K562 (cell line): ENCODE measurements at places on chromosomes 1 and 21. TPM values are rescaled to one million over a fixed set of nuclear protein-coding genes. Genes with fewer than 3 reads are reported as not detected.
A peak's percentile ranks its signal among the peaks of the same experiment; 100 is the strongest.

Gene GMEB1
- 15.1 and 17.4 TPM in 2 replicates for total RNA-seq

DNA sequence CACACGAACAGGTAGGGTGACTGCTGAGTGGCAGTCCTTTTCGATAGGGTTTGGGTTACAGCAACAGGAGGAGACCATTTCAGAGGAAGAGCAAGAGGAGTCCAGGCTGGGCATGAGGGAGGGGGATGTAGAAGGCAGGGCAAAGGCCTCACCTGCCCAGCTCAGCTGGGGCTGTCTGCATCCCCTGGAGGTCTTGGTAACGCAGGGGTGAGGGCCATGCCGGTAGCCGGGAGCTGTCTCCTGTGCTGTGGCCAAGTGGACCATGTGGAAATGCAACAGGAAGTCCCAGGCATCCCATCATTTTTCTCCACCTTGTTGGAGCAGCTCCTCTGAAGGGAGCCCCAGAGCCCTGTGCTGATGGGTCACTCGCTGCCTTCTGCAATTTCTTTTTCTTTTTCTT, 105.4 kb upstream of the C1orf174 start:
- no peak for DNase-seq

GRCh38 chr1:43388613-43389012, 987 bp downstream of the MED8 start:
- DNase-seq = no peak

DNA sequence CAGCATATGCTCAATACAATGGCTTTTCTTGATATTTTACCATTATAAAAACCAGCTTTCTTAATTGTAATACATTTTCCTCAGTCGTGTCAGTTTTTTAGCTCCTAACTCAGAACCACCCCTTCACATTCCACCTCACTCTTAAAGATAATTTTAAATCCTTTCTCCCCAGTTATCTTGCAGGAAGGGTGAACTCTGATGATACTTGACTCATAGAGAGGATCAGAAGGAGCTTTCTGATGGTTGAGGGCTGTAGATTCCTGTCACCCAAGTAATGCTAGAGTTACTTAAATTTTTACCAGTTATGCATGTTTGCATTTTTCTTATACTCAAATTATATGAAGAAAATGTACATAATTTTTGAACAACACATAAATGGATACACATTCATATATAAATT, 233.7 kb downstream of the NCAM2 start:
- DNase-seq = no peak

Gene C21orf58
- 29.1 and 30.5 TPM in 2 replicates for total RNA-seq

DNA sequence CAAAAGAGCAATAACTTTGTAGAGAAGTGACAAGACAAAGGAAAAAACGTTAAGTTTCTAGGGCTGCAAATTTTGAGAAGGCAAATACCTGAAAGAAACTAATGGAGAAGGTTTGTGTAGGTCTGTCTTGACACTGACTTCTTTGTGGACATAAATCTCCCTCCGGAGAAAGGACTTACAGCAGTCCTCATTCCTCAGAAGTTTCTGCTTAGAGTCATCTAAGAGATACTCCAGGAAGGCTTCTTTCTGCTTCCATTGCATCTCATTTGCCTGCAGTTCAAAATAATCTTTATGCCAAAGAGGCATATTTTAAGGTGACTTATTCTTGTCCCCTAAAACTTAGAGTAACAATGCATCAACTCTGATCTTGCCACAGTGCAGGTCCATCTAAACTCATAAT, 4.4 kb upstream of the C4BPB start:
- DNase-seq = no peak

GRCh38 chr1:93818570-93818959, 60.4 kb downstream of the DNTTIP2 start:
- no peak for DNase-seq

Gene PRAMEF12
- not detected in 2 replicates for total RNA-seq

DNA sequence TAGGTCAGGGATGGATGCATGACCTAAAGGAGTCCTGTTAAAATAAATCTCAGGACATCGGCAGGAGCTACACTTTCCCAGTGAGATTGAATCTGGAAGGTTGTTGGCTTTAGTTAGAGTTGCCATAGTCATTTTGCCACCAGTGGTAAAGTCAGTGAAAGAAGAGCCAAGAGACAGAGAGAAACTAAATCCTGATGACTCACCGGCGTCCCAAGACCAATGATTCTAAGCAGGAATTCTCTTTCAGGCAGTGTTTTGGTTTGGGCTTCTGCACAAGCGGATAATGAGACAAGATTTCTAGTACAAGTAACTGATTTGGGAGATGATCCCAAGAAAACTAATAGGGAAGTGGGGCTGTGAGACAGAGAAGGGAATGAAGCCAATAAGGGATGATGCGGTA, 88.8 kb upstream of the ETS2 start:
- no peak for DNase-seq

DNA sequence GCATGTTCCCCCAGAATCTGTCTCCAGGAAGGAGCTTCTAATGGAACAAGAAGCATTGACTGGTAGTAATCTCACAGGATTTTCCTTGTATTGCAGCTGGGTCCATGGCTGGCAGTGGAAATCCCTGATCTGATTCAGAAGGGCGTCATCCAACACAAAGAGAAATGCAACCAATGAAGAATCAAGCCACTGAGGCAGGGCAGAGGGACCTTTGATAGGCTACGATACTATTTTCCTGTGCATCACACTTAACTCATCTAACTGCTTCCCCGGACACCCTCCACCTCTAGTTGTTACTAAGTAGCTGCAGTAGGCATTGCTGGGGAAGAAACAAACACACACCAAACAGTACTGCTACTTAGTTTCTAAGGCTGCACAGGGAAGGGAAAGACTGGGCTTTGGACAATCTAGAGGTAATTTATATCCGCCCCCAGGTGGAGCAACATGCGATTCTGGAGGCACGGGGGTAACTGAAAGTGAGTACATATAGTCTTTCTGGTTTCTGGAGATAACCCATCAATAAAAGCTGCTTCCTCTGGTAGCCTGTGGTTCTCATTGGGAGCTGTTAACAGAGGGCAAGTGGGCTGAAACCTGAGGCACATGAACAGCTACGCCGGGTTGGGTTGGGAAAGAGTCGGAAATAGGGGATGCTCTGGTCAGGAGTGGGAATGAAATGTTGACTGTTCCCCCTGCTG, 837 bp upstream of the USP21 start:
- DNase-seq = peak; percentile 52

- DNase-seq = peak; percentile 77
Observed at GRCh38 chr21:38804789-38805327, 871 bp upstream of the ETS2 start.

Gene VSIG8
- not detected in 2 replicates for total RNA-seq

DNA sequence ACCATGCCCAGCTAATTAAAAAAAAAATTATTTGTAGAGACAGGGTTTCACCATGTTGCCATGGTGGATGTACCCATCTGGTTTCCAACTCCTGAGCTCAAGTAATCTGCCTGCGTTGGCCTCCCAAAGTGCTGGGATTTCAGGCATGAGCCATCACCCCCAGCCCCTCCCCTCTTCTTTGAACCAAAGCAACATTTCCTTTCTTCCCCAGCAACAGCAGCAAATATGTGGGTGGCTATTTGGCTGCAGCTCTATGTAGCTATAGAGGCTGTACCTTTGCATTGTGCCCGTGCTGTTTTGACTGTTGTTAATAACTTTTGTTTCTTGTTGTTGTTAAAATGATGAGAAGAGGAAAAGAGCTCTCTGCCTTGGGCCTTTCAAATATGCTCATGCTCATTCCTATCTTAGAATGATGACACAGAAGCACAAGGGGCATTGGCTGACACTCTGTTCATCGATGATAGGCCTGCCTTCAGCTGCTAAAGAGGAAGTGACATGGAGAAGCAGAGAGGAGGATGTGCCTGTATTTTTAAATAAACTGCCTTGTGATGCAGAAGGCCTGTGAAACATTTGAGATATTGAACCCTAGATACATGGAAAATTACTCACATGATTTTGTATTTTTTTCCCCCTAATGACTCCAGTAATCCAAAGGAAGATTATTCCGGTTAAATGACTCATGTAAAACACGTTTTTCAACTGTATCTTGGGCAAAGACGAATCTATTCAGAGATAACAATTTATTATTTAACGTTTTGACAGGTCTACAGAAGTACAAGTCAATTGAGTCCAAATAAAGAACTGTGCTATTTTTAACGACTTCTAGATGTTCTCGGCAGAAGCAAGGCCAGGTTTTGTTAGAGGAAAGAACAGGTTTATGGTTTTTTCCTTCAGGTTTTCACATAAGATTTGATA, 20.5 kb upstream of the XPR1 start:
- DNase-seq = peak; percentile 87

DNA sequence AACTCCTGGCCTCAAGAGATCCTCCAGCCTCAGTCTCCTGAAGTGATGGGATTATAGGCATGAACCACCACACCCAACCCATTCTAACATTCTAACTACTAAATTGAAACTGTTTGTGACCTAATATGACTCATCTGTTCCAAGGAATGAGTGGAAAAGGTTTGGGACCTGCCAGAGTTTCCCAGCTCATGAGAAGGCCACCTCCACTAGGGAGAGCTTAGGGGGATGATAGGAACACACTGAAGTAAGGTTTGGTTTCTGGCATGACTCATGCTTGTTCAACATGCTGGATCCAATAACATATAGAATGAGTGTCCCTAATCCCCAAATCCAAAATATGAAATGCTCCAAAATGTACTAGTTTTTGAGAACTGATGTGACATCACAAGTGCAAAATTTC, 18.9 kb upstream of the SCAF4 start:
- DNase-seq = no peak

DNA sequence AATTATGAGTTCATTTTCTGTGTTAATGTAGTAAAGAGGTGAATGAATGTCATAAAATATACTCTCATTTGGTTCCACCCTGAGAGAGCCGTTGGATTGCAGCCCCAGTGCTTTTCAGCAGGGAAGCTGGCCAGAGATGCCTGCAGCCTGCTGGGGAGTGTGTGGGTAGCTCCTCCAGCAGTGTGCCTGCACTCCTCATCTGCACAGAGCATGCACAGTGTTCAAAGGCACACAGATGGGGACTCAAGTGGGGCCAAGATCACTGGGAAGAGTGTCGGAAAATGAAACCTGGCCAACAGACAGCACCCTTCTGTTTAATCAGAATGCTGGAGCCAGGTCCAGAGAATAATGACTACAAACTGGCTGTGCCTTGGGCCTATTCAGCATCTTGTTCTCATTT, 206.8 kb downstream of the ST6GALNAC3 start:
- DNase-seq = no peak

DNA sequence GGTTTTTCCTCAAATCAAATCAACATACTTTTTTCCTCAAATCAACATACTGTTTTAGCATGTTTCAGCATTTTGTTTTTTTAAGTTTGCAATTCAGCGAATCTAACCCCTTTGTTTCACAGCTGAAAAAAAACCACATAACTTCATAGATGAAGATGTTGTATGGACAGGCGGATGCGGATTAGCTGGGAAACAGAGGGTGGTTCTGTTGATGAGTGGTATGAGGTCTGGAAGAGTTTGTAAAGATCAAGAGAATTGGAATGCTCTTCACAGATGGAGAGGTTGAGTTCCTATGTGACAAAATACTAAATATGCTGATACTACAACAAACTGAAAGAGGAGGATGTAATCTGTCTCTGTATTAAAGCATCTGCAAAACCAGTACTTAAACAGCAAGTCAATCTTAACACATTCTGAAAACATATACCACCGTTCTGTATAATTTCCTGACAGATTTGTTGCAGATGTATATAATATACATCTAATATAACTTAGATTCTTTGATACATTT, 10.6 kb upstream of the LEPR start:
- no peak for DNase-seq

GRCh38 chr1:148318123-148318903, 164.8 kb downstream of the PPIAL4G start:
- DNase-seq = no peak

DNA sequence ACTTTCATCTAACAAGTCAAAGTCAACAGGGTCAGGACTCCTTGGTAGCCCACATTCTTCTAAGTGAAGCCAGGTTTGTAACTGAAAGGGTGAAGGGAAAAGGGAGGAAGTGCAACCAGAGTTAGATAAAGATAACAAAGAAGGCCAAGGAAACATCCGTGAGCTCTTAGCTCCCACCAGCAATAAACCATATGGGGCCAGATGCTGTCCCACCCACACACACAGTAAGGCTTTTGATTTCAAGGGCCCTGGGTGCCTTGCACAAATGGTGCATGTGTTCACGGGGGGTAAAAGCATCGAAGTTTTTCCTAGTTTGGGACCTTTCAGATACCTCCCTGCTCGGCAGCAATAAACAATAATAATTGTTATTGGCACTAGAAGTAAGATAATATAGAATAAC, 5.1 kb upstream of the TIAM1 start:
- no peak for DNase-seq

DNA sequence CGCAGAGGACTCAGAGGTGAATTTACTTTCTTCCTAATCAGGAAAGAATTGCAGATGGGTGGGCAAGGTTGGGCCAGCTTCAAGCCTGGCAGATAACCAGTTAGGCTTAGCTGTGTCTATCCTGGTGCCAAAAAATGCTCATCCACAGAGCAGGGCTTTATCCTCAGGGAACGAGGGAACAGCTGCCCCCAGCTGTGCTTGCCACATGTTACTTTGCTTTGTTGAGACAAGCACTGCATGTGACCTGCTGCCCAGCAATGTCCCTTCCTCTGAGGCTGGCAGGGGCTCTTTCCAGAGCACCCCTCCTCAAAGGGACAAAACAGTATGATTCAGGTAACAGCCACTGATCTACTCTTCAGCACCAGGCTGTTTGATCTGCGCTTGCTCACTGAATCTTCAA, 505.1 kb upstream of the USP24 start:
- no peak for DNase-seq

Gene C1orf87
- not detected in 2 replicates for total RNA-seq

DNA sequence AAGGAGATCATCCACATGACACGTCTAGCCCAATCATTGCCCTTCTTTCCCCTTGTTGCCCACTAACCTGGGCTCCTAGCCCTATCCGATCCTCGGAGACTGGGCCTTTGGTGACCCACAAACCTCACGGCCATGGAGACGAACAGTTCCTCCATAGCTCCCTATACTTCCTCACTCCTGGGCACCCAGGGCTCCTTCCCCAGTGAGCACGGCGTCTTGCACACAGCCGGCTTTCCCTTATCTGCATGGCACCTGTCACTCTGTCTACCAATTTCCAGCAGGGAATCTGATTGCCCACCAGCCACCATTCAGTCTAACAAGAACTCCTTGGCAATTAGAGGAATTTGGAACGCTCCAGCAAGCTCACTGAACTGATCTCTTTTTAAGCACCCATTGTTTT, 3.1 kb downstream of the GNG4 start:
- no peak for DNase-seq

Gene ORC1
- 65.8 and 72.0 TPM in 2 replicates for total RNA-seq

DNA sequence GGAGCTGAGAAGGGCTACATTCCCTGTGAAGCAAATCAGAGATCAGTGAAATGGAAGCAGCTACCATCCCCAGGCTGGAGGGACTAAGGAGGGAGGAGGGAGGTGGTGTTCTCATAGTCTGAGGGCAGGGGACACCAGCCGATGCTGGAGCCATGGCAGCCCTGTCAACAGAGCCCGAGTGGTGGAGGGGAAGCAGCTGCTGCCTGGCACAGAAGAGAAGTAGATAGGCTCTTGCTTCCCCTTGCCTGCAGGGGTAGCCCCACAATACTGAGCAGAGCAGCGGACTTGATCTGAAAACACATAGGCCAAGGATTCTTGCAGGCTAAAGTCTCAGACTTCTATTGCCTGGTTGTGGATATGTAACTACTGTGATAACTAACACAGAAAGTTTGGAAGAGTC, 255.1 kb downstream of the FGGY start:
- no peak for DNase-seq

- DNase-seq = no peak
Observed at GRCh38 chr1:81044708-81045107, 756.0 kb upstream of the ADGRL2 start.
